ENCODE measurements at places on chromosomes 13 and 19. TPM values are rescaled to one million over a fixed set of nuclear protein-coding genes. Genes with fewer than 3 reads are reported as not detected.

- no peak for DNase-seq
Observed at GRCh38 chr13:95362666-95363065, 61.4 kb upstream of the ABCC4 start.

GRCh38 chr19:18666317-18666716, 17.2 kb upstream of the CRTC1 start:
- DNase-seq: no peak

- no peak for DNase-seq
Observed at GRCh38 chr13:90427322-90428272, 919.9 kb upstream of the MIR17HG start.

- DNase-seq: no peak
Observed at GRCh38 chr13:26425443-26426358, 131.8 kb upstream of the WASF3 start.

- no peak for DNase-seq
Observed at GRCh38 chr13:31263346-31263745, 63.6 kb downstream of the B3GLCT start.

DNA sequence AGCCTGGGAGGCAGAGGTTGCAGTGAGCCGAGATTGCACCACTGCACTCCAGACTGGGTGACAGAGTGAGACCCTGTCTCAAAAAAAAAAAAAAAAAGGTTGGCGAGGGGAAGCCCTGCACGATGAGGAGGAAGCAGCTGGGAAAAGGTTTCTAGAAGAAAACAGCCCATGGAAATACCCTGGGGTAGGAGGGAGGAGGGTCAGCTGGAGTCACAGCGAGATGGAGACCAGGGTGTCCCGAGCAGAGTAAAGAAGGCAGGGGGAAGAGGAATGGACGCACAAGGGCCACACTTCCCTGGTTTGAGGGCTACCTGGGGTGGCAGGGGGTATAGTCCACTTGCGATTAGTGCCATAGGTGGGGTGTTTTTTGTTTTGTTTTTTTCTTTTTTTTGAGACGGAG, 6.4 kb downstream of the KANK3 start:
- no peak for DNase-seq

SERP2 gene
- total RNA-seq: 1.5 TPM

DNA sequence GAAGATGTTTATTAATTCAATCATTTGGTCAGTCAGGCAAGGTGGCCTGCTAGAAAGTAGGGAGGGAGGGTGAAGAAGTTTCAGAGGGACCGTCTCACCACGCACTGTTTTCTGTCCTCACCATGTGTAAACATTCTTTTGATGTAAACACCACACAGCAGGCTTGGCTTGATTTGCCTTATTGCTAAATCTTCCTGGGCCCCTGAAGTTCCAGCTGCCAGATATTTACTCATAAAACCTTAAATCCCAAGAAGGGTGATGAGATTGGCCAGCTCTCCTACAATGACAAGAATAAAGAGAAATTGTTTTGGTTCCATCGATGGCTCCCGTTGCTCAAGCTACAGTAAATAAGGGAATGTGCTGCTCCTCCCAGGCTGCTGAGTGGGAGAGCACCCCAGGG, 198.2 kb upstream of the TMTC4 start:
- no peak for DNase-seq

- no peak for DNase-seq
Observed at GRCh38 chr13:50255639-50256038, 240.4 kb downstream of the KCNRG start.

- peak; percentile 83 for DNase-seq
Observed at GRCh38 chr13:109720758-109721184, 65.6 kb downstream of the IRS2 start.

TRAPPC6A gene
- 30.6 TPM for total RNA-seq

- DNase-seq: no peak
Observed at GRCh38 chr13:52141299-52141698, 12.4 kb upstream of the NEK5 start.

ZNF181 gene
- total RNA-seq: 7.5 TPM

DNAJC15 gene
- 9.2 TPM for total RNA-seq

DNA sequence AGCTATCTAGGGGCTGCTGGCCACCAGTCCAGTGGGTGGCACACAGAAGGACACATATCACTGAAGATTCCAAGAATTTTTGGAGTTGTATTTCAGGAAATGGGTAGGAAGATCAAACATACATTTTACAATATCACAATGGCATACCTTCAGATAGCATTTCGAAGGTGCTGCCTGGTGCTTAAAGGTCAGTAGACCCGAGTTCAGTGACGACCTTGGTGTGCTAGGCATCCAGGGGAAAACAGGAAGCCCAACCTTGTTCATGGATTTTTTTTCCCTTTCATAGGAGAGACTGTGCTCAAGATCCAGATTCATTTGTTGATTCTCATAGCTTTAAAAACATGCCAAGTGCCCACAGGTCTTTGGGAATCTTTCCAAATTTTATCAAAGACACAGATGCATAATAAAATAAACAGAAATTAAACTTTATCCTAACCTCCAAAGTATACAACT, 51.0 kb upstream of the RCBTB2 start:
- no peak for DNase-seq

GRCh38 chr13:110360598-110360997, 53.5 kb downstream of the COL4A2 start:
- DNase-seq: no peak

CD33 gene
- 3.4 TPM for total RNA-seq

DNA sequence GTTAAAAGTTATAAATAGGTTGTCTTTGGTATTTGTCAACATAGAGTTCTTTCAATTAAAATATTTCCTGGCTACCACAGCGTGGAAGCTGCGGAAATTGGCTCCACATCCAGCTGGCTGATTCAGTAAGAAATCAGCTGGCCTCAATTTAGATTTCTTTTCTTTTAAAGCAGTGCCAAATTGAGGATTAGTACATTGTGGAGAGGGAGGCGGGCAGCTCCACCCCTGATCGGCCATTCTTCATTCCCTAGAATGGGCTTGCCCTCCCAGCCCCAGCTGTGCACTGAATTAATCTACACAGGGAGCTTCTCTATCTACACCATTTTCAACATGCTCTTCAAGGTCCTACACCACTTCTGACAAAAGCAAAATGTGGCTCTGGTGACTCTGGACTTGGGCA, 624.8 kb downstream of the DACH1 start:
- DNase-seq: no peak

DNA sequence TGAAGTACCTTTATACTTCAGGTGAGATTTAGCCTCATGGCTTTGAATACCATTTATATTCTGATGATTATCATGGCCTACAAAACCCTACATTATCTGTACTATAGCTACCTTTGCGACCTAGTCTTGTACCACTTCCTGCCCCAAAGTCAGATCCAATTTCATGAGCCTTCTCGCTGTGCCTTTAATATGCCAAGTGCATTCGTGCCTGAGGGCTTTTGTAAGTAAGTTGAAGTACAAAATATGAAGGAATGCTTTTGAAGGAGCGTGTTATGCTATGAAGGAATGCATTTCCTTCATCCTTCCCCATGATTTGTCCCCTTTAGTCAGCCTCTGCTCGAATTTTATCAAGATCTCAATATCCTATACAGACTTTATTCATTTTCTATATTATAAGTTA, 9.2 kb upstream of the RASL11A start:
- DNase-seq: no peak

DNA sequence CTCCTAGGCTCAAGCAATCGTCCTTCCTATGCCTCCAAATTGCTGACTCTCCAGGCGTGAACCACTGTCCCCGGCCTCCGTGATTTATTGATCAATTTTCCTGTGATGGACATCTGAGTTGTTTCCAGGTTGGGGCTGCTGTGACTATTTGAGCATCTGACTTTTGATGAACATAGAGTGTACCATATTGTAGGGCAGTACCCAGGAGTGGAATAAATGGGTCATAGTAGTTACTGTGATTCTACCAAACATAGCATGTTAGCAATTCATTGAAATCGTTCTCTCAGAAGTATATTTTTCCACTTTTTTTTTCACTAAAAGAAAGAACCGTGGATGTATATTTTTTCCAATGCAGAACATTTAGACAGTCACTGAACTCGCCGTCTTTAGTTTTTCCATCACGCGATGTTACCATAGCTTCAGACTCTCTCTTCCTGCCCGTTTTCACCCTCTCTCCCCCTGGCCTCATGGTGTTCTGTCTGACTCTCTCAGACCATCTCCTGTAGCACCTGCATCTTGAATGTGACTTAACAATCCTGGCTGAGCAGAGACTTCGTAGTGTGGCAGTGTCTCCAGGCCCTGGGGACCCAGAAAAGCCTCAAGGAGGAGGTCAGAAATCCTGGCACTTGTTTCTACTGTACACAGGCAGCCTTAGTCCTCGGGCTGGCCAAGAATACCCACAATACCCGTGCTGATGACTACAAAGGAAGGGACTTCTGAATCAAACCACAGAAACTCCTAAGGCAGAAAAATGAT, 3.2 kb upstream of the RASGRP4 start:
- DNase-seq: no peak

DNA sequence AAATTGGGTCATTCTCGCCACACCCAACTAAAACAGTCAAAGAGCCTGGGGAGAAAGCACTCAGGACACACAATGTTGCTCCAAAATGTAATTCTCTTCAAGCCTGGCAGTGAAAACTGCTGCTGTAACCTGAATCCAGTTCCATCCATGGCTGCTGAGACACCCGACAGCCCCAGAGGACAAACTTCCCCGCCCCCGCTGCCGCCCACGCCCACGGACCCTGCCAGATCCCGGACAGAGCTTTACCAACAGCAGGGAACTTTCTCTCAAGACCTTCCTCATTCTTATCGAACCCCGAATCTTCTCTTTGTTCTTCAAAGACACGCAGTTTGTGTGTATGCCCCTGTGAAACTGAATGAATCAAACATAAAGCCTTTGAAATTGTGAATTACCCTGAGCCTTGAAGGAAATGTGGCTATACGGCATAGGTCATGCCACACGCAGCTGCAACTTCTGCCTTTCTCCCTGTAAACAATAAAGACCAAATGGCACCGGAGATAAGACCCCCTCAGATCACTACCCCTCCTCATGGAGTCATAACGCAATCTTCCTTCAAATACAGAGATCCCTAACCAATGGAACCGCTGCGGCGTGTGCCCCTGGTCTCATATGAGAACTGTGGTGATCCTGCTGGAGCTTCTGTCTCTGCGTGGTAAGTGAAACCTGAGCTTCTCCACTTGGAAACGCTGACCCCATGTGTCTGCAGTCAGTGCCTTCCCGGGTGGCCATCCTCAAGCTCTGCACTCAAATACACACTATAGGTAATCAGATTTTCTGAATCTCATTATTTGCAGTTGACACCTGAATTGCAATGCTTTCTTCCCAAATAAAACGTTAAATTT, 4.8 kb upstream of the LAMP1 start:
- DNase-seq: no peak

ZNF229 gene
- 1.2 TPM for total RNA-seq

WTIP gene
- total RNA-seq: 1.4 TPM

- DNase-seq: no peak
Observed at GRCh38 chr19:46925548-46925950, 64.8 kb downstream of the ARHGAP35 start.

DNA sequence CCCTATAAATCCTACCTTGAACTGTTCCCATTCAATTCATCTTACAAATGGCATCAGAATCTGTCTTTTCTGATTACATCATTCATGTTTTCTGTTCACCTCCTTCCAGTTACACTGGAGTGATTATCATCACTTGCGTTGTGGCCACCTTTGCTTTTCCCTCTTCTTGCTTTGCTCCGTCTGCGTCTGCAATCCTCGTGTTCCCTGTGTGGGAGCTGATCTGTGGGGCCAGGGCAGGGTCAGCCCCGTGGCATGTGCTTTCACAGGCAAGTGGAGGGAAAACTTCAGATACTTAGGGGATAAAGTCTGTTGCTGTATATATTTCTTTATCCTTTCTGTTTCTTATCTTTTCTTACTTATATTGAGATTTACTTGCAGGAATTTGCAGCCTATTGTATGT, 277.7 kb downstream of the SLC7A1 start:
- DNase-seq: no peak

DNA sequence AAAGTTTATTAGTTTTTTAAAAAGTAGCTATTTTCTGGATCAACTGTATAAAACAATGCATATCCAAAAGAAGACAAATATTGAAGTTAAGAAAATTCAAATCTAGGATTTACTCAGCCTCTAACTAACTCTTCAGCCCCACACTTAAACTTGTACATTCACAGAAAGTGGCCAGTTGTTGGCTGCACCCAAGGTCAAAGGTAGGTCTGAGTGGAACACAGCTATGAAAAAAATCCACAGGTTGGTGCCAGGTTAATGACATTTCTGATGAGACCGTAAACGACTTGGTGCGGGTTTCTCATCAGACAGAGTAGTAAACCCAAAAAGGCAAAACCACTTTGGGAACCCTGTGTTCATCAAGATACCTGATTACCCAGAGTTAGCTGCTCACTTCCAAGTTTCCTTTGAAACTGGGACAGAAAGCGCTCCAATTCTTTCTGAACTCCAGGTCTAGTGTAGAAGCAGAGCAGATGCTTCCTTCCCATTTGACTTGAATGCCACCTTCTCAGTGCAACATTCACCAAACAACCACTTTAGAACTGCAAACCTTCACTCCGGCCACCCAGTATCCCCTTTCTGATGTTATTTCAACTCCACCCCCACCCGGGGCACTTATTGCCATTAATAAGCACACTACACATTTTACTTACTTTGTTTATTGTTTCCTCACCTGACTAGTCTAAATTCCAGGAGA, 208.3 kb upstream of the STARD13 start:
- peak; percentile 51 for DNase-seq

DNA sequence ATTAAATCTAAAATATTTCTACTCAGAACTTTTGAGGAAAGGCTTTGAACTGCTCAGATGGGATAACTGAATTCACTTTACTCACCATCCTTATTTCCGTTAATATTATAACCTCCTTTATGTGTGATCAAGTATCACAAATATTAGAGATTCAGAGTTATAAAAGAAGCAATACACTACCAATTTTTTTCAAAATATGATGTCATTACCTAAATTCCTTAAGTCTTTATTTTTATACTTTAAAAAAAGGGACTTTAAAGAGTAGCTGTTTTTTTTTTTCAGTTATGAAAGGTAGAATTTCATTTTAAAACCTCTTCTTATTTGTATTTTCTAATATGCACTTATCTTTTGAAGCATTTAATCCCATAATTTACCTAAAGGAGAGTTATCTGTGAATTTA, 239.5 kb downstream of the DIAPH3 start:
- DNase-seq: no peak

KIR2DL3 gene
- total RNA-seq: not detected

DNA sequence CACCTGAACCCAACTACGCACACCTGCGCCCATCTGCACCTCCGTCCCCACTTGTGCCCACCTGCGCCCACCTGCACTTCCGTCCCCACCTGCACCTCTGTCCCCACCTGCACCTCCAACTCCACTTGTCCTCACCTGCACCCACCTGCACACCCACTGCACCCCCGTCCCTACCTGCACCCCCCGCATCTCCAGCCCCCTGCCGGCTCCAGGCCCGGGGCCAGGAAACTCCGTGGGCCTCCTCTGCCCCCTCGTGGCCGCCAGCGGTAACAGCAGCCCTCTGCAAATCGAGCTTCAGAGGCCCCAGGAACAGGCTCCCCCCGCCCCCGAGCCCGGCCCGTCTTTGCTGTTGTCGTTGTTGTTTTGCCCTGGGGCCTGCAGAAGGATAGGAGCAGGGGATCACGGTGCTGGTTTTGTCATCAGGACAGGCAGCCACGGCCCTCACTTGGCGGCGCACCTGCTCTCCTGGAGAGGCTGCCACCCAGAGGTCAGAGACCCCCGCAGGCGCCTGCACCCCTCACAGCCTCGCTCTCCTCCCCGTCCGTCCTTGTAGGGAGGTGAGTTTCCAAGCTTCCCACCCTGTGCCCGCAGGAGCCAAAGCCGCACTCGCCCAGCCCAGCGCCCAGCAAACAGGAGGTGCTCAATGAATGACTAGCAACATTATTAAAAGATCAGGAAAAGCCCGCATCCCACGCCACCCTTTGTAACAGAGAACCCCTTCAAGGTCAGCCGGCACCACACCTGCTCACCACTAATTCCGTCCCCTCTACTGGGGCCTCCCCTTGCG, 65.4 kb downstream of the GNG7 start:
- peak; percentile 74 for DNase-seq

ZNF555 gene
- 2.0 TPM for total RNA-seq
